LHCN-M2 (cell line): ENCODE measurements at places on chromosomes 13 and 19. TPM values are rescaled to one million over a fixed set of nuclear protein-coding genes. Genes with fewer than 3 reads are reported as not detected.

DNA sequence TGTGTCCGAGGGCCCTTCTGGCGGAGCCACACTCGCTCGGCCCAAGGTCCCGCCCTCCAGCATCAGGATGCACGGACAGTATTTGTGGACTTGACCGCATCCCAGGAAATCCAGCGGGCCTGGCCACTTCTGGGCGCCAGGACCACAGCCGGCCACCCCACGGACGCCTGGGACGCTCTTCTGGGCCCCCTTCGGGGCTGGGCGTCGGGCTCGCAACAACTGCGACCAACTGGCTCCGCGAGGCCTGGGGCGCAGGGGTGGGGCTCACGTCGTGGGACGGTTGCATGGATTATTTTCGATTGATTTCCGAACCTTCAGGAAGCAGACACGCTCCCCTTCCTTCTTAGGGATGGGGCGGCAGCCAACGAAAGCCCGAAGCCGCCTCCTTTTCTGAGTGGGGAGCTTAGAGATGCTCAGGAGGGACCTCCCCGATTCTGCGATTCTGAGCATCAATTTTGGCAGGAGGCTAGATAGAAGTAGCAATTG is 521 bp upstream of the NUP58 start:
- no peak for DNase-seq

DNA sequence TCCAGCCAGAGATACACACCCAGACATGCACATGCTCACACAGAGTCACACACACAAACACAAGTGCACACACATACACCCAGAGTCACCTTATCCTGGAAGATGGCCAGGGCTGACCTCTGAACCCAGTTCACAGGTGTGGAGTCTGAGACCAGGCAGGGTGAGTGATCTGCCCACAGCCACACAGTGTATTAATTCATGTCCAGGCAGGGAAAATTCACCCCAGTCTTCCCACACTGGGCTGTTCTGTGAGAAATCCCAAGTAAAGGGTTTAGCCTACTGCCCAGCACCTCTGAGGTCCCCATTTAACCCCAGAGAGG is 2.0 kb downstream of the POU2F2 start:
- no peak for DNase-seq

The RFPL4A gene
- not detected in 2 replicates for total RNA-seq

The EHD2 gene
- total RNA-seq, result 66.0 and 75.3 TPM in 2 replicates

DNA sequence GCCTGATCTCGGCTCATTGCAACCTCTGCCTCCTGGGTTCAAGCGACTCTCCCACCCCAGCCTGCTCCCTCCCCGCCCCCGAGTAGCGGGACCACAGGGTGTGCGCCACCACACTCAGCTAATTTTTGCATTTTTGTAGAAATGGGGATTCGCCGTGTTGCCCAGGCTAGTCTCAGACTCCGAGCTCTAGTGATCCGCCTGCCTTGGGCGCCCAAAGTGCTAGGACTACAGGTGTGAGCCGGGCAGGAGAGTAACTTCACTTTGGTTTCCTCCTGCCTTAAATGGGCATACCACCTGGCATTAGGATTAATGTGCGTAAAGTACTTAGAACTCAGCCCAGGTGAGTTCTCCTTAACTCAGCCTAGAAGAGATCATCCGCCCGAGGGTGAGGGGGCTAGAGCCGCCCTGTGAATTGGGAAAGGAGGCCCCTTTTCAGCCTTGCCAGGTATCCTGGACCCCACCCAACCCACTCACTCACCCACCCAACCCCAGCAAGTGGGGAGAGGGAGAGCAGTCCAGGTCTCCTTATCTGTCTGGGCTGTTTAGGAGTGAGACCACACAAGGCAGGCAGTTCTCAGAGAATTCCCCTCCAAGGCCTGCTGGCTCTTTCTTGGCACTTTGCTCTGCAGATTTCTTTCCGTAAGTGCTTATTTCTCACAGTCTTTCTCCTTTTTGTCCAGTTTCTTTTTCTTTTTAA is 1.2 kb upstream of the ZFP36 start:
- no peak for DNase-seq

DNA sequence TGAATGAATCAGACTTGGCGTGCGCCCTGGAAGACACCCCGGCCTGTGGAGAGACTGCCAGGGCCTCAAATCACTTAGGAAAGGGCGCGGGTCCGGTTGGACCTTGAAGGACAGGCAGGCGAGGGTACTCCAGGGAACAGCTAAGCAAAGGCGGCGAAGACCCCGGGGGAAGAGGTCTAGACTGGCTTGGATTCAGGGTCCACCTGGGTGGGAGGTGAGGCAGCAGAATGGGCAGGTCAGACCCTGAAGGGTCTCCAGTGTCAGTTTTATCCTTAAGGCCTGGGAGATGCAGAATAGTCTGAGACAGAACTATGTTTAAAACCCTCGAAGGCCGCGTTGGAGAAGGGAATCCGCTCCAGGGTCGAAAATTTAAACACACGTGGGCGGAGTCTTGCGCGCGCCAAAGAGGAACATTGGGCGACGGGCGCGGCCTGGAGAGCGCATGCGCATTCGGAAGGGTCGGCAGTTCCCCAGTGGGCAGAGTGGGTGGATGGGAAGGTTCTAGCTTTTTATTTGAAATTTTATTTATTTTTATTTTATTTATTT is 567 bp upstream of the SMG9 start:
- peak; percentile 61 for DNase-seq

DNA sequence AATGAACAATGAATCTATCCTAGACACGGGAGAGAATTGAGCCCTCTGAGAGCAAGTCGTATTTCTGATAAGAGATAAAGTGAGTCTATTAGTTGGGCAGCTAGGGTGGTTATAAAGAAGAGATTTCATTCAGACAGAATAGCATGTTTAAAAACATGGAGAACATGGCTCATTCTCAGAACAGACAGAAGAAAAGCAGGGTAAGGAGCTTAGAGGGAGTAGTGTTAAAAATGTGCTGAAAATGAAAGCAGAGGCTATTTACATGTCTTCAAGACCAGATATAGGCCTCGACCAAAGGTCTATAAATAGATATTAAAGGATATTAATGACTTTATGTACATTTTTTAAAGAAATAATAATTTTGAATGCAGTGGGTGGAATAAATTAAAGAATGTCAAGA is 149.5 kb downstream of the SLITRK1 start:
- no peak for DNase-seq
